ENCODE measurements at places on chromosomes 12 and 14. TPM values are rescaled to one million over a fixed set of nuclear protein-coding genes. Genes with fewer than 3 reads are reported as not detected.

The GLIPR1L2 gene
- 3.8 TPM for total RNA-seq

DNA sequence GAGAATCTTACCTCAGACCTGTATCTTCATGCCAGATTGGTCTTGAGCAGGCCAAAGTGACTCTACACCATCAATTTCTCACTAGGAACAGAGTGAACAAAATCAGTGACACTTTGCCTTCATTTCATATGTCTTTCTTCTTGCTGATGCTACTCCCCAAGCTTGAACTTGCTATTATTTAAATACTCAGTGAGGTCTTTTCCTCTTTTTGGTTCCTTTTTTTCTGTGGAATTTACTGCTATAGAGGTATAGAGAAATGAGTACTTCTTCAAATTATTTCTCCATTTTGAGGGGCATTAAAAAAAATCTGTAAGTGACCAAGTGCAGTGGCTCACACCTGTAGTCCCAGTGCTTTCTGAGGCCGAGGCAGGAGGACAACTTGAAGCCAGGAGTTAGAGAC, at the start of gene GPR33:
TSS of gene GPR33 (minus strand) at position 154 of the 400 bp plus-strand sequence. CDS start 4,074 bp downstream, outside the sequence.
- DNase-seq = no peak

The NTN4 gene
- 85.3 TPM for total RNA-seq

DNA sequence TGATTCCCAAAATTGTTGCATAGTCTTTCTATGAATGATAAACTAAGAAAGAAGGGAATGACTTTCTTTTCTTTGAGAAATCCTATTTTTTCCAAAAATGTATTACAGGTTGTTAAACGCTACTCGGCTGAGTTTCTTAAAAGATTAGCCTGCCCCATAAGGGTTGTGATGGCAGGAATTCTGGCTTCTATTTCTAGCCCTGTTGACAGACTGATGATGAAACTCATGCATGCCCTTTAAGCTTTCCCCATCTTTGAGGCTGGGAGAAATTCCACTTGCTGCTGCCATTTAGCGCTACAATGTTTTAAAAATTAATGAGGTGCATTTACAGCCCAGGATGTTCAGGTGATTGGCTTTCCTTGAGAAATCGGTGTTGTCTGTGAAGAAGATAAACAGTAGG, 33.2 kb upstream of the RASSF3 start:
- no peak for DNase-seq

DNA sequence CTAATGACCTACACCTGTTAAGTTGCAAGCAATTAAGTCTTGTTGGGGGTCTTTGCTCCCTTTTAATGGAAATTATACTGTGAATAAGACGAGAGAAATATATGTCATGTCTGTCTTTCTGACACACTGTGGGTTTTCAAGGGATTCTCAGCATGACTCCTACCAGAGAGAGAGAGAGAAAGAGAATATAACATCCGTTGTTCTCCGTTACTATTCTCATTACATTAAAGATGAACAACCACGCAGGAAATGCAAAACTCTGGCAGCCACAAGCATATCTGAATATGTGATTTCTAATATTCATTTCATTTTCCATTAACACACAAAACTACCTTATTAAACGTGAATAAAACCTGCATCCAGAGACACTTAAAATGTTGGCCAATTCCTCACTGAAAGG, 67.3 kb upstream of the EGLN3 start:
- no peak for DNase-seq

The TSPAN8 gene
- 2.2 TPM for total RNA-seq

The SMOC1 gene
- total RNA-seq = 14.1 TPM

GRCh38 chr14:43407706-43408105, 1099.4 kb downstream of the FSCB start:
- DNase-seq = no peak

DNA sequence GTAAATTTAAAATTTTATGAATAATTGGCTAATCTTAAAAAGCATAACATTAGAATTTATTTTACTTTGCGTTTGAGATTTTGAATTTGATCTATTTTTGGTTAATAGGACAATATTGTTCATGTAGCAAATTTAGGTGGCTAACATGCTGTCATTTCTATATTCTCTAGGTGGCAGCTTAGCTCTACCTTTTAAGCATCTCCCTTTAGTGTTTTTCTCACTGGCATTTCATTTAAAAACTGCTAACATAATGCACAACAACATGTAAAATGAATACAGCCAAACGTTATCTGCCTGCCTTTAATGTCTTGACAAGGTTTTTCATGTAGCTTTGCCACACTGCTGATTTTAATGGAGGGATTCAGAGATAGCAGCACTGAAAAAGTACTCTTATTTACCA, 272.4 kb upstream of the FBXO33 start:
- no peak for DNase-seq

GRCh38 chr12:40907115-40907527, 214.9 kb downstream of the CNTN1 start:
- no peak for DNase-seq

The KRT8 gene
- total RNA-seq = 271 TPM

GRCh38 chr14:37593511-37594237, 1.4 kb downstream of the FOXA1 start:
- no peak for DNase-seq

The CLEC4C gene
- not detected for total RNA-seq

DNA sequence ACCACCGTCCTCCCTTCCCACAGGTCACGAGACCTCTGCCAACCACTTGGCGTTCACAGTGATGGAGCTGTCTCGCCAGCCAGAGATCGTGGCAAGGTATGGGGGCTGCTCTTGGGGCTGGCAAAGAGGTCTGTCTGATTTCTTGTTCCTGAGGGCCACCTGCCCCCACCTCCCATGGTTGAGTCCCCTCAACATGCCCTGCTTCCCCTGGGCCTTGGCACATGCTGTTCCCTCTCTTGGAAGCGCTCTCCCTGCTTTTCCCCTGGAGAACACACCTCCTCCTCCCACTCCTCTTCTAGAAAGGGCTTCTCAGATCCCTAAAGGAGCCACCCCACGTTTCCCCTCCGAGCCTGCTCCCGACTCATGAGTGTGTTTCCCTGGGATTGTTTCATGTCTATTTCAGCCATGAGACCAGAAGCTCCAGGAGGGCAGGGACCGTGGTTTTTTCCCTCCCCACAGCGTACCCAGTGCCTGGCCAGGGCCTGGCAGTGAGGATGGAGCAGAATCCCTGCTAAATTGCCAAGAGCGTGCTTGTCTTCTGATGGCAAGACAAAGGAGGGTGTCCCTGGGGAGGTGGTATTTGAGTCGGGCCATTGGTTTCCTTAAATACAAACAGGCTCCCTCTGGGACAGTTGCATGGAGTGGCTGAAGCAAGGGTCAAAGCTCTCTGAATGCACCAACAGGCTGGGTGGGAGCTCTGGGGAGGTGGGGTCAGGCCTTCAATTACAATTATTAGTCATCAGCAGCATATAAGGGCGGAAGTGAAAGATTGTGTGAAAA, 34.1 kb downstream of the CYP46A1 start:
- peak; percentile 44 for DNase-seq

The TAS2R30 gene
- total RNA-seq = 0.90 TPM

DNA sequence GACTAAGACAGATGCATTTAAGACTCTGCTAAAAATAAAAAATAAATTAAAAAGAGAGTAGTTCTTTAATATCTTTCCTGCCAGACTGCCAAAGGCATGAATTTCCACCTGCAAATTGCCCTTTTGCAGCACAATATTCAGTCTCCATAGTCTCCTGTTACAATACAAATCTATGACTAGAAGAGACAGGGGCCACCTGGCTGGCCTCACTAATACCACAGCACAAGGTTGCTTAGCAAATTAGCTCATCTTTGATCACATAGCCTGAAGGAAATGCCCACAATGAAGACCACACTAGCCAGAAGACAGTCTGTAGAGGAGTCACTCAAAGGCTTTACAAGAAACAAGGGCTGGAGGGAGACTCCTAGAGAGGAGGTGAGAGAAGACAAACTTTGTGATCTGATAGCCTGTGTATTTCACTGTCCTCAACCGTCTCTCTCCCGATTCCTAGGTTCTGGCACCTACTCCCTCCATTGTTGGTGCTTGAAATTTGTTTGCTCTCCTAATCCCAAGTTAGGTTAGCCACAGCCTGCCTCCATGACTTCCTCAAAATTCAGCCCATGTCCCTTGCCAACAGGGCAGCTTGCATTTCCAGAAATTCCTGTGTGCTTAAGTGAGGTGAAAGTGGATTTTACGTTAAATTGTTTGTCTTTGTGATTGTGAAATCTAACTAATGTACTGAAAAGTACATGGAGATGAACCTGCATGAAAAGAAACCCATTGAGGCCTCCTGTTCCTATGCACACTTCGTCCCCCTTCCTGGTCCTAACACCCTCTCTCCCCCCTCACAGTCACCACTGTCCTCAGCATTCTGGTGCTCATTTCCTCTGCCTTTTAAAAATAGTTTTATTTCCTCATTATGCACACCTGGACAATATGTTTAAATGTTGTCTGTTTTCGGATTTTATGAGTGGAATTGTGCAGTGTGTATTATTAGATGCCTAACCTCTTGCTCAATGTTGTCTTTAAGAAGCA, 88.7 kb upstream of the PLXNC1 start:
- DNase-seq = no peak
